ENCODE measurements at places on chromosomes 3 and 15. TPM values are rescaled to one million over a fixed set of nuclear protein-coding genes. Genes with fewer than 3 reads are reported as not detected.

Gene TTC23
- 6.6 TPM for total RNA-seq

- no peak for DNase-seq
Measured at GRCh38 chr15:68491415-68492106, 59.6 kb upstream of the ITGA11 start.

Gene TGM4
- not detected for total RNA-seq

Gene LMAN1L
- total RNA-seq, result not detected

Gene AMT
- 21.5 TPM for total RNA-seq

DNA sequence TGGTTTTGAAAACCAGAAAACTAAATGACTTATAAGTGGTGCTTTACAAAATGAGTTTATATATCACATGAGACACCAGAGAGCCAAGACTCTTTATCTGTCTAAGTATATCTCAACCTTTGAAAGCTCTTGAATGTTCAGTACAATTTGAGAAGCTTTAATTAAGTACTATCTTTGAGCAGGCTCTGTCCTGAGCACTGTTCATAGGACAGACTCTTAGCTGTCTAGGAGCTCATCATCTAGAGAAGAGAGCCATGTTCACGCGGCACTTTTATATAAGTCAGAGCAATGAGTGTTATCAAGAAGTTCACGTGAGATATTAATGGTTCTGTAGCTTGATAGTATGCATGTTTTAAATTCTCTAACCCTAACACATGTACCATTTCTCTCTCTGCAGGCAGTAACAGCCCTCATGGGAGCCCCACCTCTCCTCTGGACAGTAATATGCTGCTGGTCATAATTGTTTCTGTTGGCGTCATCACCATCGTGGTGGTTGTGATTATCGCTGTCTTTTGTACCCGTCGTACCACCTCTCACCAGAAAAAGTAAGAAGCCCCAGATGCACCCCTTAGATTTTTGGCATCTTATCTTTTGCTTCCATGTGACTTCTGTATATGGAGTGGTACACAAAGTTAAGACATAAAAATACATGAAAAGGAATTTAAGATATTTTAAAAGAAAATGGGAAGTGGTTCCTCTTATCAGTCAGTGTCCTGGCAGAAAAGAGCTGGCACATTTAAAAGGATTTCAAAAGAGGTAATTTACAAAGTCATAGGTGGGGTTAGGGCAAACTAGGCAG, 86.0 kb downstream of the HCN4 start:
- DNase-seq, result no peak

GRCh38 chr3:33159234-33159633, 45.4 kb downstream of the CRTAP start:
- DNase-seq, result no peak

- DNase-seq, result no peak
Measured at GRCh38 chr3:52119099-52119498, 35.1 kb downstream of the POC1A start.

DNA sequence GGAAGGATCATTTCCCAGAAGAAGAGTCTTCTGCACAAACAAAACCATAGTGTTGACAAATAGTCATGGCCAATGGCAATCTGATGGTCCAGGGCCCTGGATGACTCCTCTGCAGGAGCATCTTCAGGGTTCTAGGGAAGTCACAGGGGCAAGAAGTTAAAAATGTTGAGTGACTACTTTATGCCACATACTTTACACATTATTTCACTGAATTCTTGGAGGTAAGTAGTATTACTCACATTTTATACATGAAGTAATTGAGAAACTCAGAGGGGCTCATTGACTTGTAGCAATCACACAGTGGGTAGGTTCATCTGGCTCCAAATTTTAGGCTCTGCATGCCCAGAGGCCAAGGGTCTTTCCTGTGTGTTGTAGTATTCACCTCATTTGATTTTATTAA, 430.2 kb upstream of the MCTP2 start:
- no peak for DNase-seq

Gene FBXO40
- total RNA-seq, result not detected

DNA sequence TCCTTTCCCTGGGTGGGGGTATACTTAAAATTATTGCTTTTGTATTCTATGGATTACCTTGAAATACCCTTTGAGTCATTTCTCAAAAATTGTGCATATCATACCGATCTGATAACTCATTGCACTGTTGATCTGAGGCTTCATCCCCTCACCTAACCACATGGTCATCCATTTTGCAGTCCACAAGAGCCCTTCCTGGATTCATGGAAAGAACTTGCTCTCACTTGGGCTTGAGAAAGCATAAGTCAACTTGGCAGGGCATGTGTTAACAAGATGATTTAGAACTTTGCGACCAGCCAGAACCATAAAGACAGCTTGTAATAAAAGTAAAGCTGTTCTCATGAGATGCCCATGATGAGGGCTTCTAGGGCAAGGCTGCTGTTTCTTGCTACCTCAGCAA, 22.2 kb downstream of the MME start:
- no peak for DNase-seq

GRCh38 chr3:37620071-37620635, 241.5 kb upstream of the CTDSPL start:
- no peak for DNase-seq

GRCh38 chr3:54264050-54264449, 141.7 kb downstream of the CACNA2D3 start:
- DNase-seq, result no peak

DNA sequence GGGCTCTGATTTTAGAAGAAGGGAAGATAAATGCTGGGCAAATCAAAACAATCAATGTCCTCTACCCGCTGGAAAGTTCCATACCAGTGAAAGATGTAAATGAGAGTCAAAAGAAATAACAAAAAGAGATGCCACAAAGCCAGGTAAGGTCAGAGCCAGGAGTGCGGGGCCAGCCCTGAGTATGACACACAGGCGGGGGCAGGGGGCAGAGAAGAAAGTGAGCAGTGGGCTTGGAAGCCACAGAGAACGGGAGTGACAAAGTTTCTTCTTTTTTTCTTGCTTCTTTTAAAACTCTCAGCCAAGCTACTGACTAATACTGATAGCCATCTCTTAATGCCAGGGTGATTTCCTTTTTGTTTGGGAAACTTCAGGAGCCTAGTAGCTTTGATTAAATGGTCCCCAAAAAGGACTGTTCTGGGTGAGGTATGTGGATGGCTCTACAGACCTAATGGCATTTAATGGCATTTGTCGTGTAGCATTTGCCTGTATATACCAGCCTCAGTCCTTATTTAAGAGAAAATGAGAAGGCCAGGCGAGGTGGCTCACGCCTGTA, 23.1 kb upstream of the TSEN2 start:
- no peak for DNase-seq

Gene CHRD
- total RNA-seq, result 21.3 TPM

Gene CCRL2
- total RNA-seq, result 2.2 TPM

Gene PLCD1
- total RNA-seq, result 9.4 TPM

Gene GOLGA8J
- 0.34 TPM for total RNA-seq

Gene MRAS
- 3.5 TPM for total RNA-seq

GRCh38 chr3:187943677-187944389, 198.6 kb upstream of the BCL6 start:
- DNase-seq, result no peak

DNA sequence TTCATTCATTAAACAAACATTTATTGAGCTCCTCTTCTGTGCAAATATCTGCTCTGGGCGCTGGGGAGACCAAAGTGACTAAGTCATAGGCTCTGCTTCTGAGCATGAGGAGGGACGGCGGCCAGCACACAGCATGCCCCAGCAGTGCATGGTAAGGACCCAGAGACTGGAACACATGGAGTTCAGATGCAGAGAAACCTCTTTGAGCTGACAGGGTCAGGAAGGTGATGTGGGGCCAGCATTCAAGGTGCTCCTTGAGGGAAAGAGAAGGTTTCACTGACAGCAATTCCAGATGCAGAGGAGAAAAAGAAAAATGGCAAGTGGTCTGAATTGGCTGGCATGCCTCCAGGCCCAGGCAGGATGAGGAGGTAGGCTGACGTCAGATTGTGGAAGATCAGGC, 234.5 kb downstream of the UACA start:
- DNase-seq, result no peak

GRCh38 chr15:42056934-42057798, 36.3 kb upstream of the PLA2G4E start:
- DNase-seq, result peak; percentile 87

DNA sequence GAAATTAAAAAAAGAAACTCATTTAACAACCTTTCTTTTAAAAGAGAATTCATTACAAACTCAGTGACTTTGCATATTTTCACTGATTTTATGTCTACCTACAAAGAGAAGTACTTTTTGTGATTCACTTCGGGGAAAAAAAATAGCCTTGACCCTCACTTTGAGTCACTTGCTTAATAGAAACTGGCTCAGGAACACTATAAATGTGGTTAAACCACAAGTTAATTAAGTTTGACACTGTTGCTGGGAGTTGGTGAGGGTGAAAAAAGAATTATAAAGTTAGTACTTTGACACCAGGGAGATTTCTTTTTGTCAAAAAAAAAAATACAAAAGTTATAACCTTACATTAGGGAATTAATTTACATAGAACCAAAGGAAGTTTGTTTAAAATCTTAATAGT, 810.9 kb downstream of the NR2F2 start:
- no peak for DNase-seq

- DNase-seq, result no peak
Measured at GRCh38 chr3:42515391-42515916, 13.0 kb downstream of the VIPR1 start.

- peak; percentile 95 for DNase-seq
Measured at GRCh38 chr3:43286115-43286840, at the start of gene SNRK. TSS of gene SNRK (plus strand) at chr3:43286540. CDS start at chr3:43303204, 16,664 bp downstream.

GRCh38 chr3:182142928-182143327, 431.2 kb downstream of the SOX2 start:
- no peak for DNase-seq

Gene PLS1
- total RNA-seq, result 9.9 TPM

GRCh38 chr3:187264021-187264420, 27.5 kb downstream of the MASP1 start:
- DNase-seq, result no peak

DNA sequence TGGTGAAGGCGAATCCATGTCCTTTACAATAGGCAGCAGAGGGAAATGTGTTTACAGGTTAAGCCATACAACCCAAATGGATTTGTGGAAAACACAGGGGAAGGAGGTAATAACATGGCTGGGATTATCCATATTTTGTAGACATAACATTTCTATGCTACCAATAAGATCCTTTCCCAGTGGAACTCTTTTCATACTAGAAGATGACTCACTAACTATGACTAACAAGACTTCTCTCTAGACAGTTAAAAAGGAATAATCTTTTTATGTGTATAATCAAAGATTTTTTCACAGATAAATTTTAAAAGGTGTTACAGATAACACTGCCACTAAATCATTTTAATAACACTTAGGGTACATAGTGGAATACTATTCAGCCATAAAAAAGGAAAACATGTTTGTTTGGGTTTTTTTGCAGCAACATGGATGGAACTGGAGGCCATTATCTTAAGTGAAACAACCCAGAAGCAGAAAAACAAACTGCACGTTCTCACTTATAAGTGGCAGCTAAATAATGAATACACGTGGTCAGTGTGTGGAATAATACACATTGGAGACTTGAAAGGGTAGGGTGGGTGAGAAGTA, 39.6 kb downstream of the VPS13C start:
- DNase-seq, result no peak

GRCh38 chr3:184129012-184129411, 6.1 kb upstream of the EIF2B5 start:
- DNase-seq, result no peak

DNA sequence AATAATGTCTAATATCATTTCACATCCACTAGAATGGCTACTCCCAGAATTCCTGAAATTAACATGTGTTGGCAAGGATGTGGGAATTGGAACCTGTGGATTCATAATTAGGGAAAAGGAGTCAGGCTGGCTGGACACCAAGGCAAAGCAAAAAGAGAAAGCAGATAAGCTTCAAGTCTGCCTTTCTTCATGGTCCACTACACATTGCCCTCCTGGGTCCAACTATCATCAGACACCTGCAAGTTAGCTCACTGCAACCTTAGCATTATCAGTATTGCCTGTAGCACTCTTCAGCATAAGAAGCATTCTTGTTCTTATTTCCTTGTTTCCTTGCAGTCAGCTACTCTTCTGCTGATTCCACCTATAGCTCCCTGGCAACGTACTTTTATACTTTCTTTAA, 124.3 kb downstream of the ZNF280D start:
- no peak for DNase-seq

Measured in pancreas (tissue), 10 donors.